HFFc6 (cell line): ENCODE measurements at places on chromosomes 3 and 15. TPM values are rescaled to one million over a fixed set of nuclear protein-coding genes. Genes with fewer than 3 reads are reported as not detected.

Gene ADAMTSL3
- not detected in 3 replicates for total RNA-seq

Gene DISP2
- total RNA-seq: 0.15 to 0.30 TPM (median 0.26 TPM) in 3 replicates

Gene NEK11
- total RNA-seq: 2.5 to 3.8 TPM (median 3.3 TPM) in 3 replicates

Gene CYP1A2
- total RNA-seq: not detected in 3 replicates

Gene LEO1
- total RNA-seq: 24.5 and 29.7 TPM in 2 replicates

Gene SEMA3G
- not detected in 2 replicates for total RNA-seq

Gene ARPIN
- total RNA-seq: 5.9 and 10.5 TPM in 2 replicates
